ENCODE measurements at places on chromosomes 16 and 17.
A peak's percentile ranks its signal among the peaks of the same experiment; 100 is the strongest.

GRCh38 chr16:88456356-88457292 is 3.5 kb downstream of the ZFPM1 start:
- DNase-seq = peak; percentile 70

GRCh38 chr17:51354936-51355335 is 94.6 kb downstream of the UTP18 start:
- no peak for DNase-seq

GRCh38 chr17:41695134-41695661 is 6.5 kb downstream of the EIF1 start:
- DNase-seq = no peak

GRCh38 chr17:48515925-48516900 is 14.6 kb downstream of the HOXB1 start:
- DNase-seq = no peak

DNA sequence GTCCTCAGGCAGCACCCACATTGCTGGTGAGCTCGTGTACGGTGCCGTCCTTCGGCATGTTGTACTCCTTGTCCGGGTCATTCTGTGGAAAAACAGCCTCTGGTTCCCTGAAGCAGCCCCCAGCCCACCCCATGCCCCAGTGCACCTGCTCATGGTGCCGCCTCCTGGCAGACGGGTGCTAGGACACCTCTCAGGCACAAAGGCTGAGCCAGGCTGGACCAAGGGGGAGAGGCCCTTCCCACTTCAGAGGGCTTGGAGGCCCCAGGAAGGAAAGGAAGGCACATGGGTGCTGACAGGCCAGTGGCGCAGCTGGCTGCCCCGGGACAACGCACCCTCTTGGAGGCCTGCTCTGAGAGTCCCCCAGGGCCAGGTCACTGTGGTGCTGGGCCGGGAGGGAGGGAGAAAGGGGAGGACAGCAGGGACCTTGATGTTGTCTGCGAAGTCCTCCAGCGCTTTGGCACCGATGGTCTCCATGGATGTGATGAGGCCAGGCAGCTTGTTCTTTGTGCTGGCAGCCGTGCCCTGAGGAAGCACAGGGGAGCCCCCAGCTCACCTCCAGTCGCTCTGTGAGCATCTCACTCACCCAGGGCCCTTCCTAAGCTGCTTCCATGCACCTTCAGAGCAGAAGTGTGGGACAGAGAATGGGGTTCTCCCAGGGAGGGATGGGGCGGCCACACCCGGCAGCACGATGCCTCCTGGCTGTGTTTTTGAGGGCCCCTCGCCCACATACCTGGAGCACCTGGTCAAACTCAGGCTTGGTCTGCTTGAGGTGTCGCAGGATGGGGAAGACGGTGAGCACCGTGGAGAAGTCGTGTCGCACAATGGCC is 9.3 kb downstream of the ZACN start:
- no peak for DNase-seq

- DNase-seq = no peak
Observed at GRCh38 chr17:54834086-54834485, 66.6 kb upstream of the TOM1L1 start.

GRCh38 chr17:74873874-74874614 is 1.2 kb upstream of the FDXR start:
- no peak for DNase-seq

- no peak for DNase-seq
Observed at GRCh38 chr16:10181196-10182162, 749 bp downstream of the GRIN2A start.

- no peak for DNase-seq
Observed at GRCh38 chr16:76278980-76279379, 1.8 kb downstream of the CNTNAP4 start.

DNA sequence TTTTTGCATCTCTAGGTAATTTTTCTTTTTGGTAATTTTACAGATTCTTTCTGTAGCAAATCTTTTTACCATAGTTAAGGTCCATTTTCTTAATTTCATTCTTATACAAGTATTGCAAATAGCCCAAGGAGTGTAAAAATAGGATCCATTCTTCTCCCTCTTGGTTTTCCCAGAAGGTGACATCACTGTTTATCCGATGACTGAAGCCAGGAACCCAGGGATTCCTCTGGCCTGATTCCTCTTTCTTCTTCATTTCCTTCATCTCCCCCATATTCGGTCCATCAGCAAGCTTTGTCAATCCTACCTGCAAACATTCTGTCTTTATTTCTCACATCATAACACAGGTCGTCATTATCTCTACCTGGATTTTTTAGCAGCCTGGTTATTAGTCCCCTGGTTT is 5.3 kb downstream of the RBBP6 start:
- no peak for DNase-seq

- no peak for DNase-seq
Observed at GRCh38 chr17:77124192-77124889, 16.4 kb upstream of the SEC14L1 start.

DNA sequence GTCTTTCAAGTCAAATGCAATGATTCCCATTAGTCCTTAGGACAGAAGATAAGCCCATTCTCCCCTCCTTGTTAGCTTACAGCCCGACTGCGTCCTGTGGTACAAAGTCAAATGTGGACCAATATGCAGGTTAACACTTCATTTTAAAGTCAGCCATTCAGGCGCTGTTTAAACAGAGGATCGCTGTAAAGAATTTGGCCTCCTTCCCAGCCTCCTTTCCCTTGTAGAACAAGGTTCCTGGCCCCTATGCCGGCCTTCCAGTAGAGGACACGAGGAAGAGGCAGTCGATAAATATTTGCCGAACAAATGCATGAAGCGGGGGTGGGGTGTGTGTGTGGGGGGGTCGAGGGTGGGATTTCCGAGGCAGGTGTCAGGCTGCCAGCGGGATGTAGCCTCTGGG is 4.3 kb downstream of the SDK2 start:
- no peak for DNase-seq

DNA sequence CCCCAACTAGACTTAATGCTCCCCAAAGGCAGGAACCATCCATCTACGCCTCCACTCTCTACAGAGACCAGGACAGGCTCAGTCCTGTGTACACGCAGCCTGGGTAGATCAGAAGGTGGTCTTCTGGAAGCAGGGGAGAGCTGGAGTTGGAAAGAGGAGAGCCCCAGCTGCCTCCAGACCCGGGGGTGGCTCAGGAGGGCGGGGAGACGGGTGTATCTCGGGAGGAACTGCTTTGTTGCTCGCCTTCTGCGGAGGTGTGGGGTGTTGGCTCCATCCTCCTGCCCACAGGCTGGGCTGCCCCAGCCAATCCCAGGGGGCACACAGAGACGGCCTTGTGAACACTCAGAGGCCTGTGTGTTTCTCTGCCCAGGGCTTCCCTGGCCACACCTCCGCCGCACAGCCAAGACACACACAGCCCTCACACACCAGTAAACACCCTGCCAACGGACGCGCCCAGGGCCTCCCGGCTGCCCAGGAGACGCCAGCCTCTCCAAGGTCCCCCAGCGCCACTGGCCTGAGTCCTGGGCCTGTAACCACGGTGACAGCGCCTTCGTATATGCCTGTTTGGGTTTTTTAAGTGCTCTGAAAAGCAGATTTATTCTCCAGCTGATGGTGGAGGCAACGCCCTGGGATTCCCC is 143.4 kb upstream of the CDC42EP4 start:
- no peak for DNase-seq

GRCh38 chr17:65888649-65889048 is 303.3 kb downstream of the CEP112 start:
- no peak for DNase-seq

GRCh38 chr17:55342800-55343585 is 78.2 kb downstream of the HLF start:
- DNase-seq = no peak

GRCh38 chr16:16059895-16060590 is 110.6 kb downstream of the ABCC1 start:
- DNase-seq = no peak

GRCh38 chr17:59332749-59333377 is 1.4 kb downstream of the YPEL2 start:
- DNase-seq = no peak

DNA sequence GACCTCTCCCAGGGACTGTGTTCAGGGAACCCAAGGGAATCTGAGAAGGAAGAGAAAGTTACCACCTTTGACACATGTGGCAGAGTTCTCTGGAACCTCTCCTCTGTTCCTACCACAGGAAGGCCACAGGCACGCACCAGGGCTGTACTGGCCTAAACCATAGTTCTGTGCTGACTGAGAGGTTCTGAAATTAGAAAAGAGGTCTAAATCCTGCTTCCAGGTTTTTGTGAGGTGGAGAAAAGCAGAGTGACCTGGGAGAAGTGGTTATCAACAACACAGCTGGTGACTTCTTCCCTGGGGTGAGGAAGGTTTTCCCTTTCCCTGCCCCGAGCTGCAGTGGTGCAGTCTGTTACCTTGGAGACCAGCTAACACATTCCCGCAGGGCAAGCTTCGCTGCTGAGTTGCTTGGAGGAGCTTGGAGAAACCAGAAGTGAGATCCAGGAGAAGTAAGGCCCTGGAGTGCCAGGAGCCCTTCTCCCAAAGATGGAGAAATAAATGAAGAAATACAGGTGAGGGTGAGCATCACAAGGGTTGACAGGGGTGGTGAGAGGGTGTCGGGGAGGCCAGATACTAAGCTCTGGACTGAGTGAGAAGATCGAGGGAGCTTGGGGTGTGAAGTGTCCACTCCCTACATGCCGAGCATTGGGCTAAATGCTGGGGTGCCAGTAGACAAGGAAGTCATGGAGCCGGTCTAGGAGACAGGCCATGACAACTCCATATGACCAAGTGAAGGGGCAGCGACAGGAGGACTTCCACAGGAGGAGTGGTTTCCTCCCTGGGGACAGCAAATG is at the start of gene VWA3A:
Gene VWA3A (plus strand): TSS at position 399 of the 791 bp plus-strand sequence. CDS start 97 bp downstream, at position 496.
- no peak for DNase-seq

Data from stimulated activated CD8-positive, alpha-beta memory T cell treated with anti-CD3 and anti-CD28 coated beads, Interleukin-12 subunit alpha, Interleukin-12 subunit beta, amount 100 ng/mL, for 4 hours (primary cell).